ENCODE measurements at places on chromosomes 4 and X.

DNA sequence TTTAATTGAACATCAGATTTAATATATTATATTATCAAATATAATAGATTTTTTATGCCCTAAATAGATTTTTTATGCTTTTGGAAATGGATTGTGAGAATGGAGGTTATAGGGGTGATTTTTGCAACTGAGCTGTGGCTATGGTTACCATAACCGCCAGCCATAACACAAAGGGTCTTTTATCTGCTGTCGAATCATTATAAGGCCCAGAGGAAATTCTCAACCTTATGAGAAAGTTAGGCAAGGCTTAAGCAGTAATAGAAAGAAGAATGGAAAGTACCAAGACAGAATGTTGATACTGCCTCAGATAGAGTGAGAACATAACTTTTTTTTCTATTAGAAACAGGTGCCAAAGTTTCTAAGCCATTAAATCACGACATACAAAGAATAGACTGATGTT is 26.3 kb upstream of the CXCL6 start:
- DNase-seq, result no peak

GRCh38 chrX:123184866-123185276 is 793 bp downstream of the GRIA3 start:
- DNase-seq, result peak; percentile 5

- no peak for DNase-seq
Observed at GRCh38 chr4:122899682-122900081, 22.7 kb downstream of the NUDT6 start.

DNA sequence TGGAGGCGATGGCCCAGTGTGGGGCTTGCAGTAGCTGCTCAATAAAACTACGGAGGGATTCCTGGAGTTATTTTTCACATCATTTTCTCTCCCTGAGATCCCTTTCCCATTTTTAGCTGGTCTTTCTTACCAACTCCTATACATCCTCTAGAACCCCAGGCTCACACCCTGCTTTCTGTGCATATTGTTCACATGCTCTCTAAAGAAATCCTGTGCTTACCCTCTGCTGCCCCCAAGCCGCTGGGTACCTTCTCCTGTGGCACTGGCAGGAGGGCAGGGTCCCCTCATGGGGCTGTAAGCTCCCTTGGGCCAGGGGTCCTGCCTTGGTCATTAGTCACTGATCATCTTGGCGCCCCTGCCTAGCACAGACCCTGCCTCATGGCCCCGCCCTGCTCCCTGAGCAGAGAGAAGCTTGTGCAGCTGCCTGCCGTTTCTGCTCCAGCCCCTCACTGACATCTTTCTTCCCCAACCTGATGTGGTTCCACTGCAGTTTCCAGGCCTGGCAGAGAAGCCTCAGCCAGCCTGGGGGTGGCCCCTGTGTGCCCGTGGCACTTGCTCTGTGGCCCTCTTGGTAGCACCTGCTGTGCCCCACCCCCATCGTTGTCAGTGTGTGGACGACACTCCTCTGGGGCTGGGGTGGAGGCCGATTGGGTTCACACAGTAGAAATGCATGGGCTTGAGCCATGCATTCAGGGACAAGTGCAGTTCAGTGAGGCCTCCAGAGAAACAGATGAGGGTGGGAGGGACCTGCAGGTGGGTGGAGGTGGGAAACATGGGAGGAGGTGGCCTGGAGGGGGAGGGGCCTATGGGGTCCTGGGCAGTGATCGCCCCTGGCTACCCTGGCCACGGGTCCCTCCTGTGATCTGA is 69.5 kb downstream of the WFS1 start:
- DNase-seq, result no peak

- DNase-seq, result peak; percentile 54
Observed at GRCh38 chrX:65985922-65986588, 53.8 kb downstream of the VSIG4 start.

DNA sequence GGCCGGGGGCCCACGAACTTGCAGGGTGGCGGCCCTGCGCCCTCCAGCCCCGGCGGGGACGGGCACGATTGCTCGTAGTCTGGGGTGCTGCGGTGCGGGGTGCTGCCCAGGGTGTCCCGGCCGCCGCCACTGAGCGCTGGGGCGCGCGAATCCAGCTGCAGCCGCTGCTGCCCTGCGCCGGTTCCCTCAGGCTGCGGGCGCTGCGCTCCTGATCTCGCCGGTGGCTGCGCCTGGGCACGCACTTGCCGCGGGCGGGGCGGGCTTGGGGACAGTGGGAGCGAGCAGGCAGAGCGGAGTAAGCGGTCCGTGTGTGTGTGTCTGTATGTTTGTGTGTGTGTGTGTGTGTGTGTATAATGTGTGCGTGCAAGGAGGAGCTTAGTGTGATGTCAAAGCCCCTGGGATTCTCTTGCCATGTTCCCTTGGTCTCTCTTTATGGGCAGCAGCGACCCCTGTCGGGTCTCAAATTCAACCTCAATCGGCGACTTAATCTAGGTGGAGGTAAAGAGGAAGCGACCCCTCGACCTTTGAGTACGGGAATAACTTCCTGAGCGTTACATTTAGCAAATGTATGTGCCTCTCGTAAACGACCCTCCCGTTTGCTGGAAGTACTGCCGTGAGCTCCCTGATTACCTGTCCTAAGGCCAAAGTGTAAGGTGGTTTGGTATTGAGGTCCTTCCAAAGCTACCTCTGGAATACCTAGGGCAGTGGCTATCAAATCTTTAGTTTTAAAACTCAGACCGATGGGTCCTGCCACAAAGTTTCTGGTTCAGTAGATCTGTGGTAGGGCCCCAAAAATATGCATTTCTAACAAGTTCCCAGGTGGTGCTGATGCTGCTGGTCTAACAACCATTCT is at the start of gene RNF150:
RNF150 (minus strand) TSS at position 324 of the 853 bp plus-strand sequence.
- peak; percentile 53 for DNase-seq

DNA sequence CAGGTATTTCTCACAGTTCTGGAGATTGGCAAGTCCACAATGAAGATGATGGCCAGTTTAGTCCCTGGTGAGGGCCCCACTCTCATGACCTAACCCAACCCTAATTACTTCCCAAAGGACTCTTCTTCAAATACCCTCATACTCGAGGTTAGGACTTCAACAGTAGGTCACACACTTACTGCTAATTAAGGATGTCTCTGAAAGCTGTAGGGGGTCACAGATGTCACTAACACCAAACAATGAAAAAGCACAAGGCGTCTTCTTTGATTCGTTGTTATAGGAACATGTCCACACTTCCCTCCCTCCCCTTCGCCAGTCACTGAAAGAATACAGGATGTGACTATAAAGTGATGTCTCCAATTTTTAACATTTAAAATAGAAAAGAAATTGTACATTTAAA is 309.7 kb downstream of the PACRGL start:
- no peak for DNase-seq

DNA sequence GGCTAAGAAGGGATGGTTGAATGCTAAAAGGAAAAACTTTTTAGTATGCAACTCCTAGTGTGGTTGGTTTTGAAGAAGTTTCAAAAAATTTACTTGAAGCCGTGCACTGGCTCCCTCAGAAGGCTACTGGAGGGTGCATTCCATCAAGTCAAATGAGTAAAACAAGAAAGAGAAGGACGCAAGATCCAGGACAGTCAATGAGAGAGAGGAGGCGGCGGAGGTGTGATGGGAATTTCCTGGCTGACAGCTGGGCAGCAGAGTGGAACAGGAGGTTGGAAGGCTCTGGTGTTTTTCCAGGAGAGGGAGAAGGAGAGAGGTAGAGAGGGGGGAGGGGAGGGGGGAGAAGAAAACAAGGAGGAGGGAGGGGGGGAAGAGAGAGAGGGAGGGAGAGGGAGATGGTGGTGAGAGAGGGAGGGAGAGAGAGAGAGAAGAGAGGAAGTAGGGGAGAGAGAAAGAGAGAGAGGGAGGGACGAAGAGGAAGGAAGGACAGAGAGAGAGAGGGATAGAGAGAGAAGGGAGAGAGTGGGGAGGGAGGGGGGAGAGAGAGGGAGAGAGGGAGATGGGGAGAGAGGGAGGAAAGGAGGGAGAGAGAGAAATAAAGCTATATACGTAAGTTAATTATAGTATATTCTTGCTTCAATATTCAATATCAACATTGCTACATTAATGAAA is 126.4 kb downstream of the SH3KBP1 start:
- no peak for DNase-seq

DNA sequence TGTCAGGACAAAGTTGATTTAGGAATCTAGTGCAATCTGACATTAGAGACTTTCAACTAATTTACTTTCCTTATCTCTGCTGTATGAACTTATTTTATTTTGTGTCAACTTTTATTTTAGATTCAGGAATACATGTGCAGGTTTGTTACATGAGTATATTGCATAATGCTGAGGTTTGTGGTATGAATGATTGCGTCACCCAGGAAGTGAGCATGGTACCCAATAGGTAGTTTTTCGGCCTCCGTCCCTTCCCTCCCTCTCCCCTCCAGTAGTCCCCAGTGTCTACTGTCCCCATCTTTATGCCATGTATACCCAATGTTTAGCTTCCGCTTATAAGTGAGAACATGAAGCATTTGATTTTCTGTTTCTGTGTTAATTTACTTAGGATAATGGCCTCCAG is 68.7 kb upstream of the TEX13D start:
- no peak for DNase-seq
